GM04504 (cell line): ENCODE measurements at places on chromosomes 1 and 21.
A peak's percentile ranks its signal among the peaks of the same experiment; 100 is the strongest.

GRCh38 chr1:93804412-93804811 is 74.6 kb downstream of the DNTTIP2 start:
- DNase-seq, result peak; percentile 67

DNA sequence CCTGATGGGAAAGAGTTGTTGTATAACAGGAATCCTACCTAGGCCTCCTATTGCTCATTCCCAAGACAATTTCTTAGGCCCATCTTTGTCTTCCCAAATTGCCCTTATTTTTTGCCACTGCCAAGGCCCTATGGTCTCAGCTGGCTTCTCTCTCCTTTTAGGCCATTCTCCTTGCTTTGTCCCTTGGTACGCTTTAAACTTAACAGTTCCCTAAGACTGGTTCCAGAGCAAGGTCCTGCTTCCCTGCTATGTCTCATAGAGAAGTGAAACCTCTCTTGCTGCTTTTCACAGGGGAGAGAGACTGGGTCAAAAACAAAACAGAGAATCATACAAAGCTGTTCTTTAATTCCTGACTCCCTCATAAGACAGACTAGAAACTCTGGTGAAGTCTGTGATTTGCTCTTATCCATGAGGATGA is 77.1 kb downstream of the XCL2 start:
- DNase-seq, result no peak

DNA sequence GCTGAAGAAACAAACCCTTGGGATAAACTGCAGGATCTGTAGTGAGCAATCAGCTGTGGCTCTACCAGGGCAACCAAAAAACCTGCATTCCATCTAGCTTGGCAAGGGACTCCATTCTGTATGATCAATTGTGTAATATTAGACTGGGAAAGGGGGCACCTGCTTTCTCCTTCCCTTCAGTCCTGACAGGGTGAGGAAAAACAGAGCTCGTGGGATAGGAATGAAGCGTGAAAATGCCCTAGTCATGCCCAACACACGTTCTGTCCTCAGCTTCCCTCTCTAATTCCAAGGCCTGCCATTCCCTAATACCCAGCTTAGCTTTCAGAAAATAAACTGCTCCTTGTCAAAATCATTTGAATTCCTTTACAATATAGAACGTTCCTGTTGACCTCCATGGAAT is 442.3 kb downstream of the PLPP3 start:
- no peak for DNase-seq

GRCh38 chr1:22320587-22321344 is 130.9 kb upstream of the ZBTB40 start:
- DNase-seq, result no peak

GRCh38 chr1:101004061-101004460 is 21.5 kb downstream of the DPH5 start:
- no peak for DNase-seq

DNA sequence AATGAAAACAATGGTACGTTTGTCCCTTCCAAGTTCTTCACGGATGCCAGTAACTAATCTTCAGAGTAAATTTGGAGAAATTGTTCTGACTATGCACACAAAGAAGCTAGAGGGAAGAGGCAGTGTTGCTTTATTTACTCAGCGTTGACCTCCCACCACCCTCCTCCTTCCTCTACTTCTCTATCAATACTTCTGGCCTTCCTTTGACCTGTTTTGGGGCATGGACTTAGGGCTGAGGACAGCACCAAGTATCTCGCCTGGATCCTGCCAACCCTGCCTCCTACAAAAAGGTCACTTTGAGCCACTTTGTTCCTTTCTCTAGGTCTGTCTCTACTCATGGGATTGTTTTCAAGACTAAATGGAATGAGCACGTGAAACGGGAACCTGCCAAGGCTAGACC is 282.6 kb downstream of the DSCAM start:
- DNase-seq, result no peak
